ENCODE measurements at places on chromosomes 13 and 19.

DNA sequence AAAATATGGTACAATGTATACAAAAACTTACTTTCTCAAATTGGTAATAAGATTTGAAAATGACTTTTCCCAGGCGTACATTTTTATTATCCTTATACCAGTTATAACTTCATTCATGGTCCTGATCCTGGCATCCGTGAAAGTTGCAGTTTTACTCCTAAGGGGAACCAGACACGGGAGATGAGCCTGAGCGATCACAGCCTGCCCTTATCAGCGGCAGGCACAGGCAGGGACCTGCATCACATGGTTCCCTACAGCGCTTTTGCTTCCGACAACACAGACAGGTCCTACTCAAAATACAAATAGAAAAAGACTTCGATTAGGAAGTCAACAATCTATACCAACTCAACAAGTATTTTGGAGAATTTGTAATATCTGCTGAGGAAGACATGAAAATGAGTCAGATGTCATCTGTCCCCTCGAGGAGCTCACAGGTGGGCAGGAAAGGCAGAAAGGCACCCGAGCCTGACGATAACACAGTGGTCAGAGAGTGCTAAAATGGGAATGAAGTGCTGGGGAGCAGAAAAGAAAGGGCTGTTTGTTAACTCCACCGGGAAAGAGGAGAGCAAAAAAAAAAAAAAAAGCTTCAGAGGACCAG is 93.4 kb downstream of the ABCC4 start:
- no peak for DNase-seq

DNA sequence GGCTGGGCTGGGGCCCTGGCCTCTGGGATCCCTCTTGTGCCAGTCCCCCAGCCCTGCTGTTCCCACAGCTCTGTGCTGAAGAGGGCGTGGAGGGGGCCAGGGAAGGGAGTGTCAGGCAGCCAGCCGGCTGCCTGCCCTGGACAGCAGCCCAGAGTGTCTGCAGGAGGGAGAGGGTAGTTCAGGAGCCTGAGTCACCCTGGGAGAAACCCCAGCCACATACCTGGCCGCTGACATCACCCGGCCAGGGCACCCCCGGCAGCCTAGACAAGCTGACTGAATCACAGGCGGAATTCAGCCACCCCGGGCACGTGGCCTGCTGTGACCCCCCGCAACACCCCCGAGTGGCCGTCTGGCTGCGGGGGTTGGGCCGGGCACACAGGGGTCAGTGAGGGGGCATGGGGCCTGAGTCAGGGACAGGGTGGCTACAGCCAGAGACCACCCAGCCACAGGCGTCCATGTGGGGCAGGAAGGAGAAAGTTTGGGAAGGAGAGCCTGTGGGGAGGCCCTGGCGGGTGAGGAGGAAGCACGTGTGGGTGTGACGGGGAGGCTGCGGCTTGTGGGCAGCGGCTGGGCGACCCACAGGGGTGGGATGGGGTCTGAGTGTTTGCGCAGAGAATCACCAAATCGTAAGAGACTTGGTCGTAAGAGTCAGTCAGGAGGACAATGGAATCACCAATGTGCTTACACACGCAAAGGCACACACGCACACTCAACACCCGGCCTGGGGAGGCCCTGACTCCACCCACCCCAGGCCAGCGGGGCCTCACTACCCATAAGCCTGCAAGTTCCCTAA is 11.9 kb upstream of the FOSB start:
- peak; percentile 66 for DNase-seq

GRCh38 chr19:49390929-49391359 is 2.9 kb downstream of the KASH5 start:
- DNase-seq: no peak

GRCh38 chr13:108227651-108228272 is 9.6 kb downstream of the ABHD13 start:
- DNase-seq: no peak

- peak; percentile 30 for DNase-seq
Measured at GRCh38 chr19:45607071-45608029, 5.3 kb upstream of the GPR4 start.

- DNase-seq: no peak
Measured at GRCh38 chr13:43379738-43380137, 356.4 kb downstream of the DNAJC15 start.

DNA sequence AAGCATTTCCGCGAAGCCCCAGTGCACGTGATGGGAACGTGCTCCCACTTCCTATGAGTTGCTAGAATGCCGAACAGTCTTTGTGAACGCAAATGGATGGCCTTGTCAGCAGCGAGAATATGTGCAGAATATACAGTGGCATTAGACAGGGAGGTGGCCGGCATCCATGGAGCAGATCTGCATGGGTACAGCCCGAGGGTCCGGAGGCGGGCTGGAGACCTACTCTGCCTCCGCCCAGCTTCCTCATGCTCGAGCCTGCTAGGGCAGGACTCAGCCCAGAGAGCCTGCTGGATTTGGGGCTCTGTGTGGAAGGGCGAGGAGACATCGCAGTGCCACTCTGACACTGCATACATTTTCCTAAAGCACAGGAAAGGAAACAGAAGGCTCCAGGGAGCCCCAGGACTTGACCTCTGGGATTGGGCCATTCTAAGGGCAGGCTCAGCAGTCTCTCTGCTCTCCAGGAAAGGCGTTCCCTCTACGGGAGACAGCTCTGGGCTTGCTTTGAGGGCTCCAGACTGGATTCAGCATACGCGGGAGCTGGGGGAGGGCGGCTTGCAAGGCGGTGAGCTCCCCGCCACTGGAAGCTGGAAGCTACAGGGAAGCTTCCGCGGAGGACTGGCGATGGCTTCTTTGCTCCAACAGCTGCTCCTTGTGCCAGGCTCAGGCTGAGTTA is 55.9 kb upstream of the UQCRFS1 start:
- no peak for DNase-seq

- no peak for DNase-seq
Measured at GRCh38 chr13:55155046-55155445, 1985.7 kb upstream of the PRR20A start.

GRCh38 chr13:48412881-48413351 is at the start of gene LPAR6:
LPAR6 (minus strand) TSS chr13:48413113; CDS start chr13:48412423, 690 bp downstream.
- DNase-seq: no peak

- DNase-seq: no peak
Measured at GRCh38 chr13:21079761-21080592, 18.6 kb upstream of the LATS2 start.

- no peak for DNase-seq
Measured at GRCh38 chr13:35468195-35468594, 8.3 kb downstream of the MAB21L1 start.
